ENCODE measurements at places on chromosomes 11 and 22.

GRCh38 chr11:5674391-5674790, 10.5 kb downstream of the TRIM5 start:
- no peak for DNase-seq

DNA sequence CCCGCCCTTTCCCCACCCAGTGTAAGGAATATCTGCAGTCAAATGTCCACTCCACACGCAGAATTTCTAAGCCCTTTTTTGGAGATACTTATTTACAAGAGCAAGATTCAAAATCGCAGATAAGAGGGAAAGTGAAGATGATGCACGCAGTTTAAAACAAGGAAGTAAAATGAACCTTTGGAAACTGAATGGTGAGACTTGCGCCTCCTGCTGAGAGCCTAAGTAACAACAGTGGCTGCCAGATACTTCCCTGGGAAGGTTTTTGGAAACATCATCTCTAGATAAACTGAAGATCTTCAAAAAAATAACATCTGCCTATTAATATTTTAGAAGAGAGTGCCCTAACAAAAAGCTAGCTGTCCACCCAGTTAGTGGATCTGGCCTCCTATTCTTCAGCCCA, 963.1 kb upstream of the FAT3 start:
- no peak for DNase-seq

DNA sequence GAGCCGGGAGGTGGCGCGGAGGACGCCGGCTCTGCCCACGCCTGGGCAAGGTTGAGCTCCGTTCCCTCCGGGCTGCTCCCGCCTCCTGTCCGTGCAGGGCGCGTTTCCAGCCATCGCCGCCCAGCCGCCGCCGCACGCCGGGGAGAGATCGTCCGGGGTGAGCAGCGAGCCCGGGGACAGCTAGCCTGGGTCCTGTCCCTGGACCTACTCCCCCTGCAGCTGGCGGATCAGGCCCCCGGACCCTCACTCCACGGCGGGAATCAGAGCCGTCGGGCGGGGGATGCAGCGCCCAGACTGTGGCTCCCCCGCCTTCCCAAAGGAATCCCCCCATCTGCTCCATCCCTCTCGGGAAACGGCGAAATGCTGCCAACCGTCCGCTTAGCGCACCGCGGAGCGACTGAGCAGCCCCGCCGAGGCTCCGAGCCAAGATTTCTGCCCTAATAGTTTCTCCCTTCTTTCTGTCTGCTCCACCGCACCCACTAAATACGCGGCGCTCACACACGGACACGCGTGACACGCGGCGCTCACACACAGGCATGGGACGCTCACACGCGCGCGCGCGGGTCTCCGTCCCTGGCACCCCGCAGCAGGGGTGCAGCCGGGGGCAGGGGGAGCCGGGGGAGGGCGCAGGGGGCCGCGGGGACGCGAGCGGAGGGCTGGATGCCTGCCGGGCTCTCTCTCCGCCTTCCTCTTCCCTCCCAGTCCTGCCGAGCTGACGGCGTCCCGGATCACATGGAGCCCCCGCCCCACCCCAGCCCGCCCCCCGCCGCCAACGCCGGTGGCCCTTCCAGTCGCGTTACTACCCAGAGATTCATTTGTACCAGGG, at the start of gene KCNJ5:
Gene KCNJ5 (plus strand): TSS at position 814 of the 826 bp plus-strand sequence. CDS start 19,918 bp downstream, outside the sequence.
- no peak for DNase-seq

GRCh38 chr11:69240332-69241074, 53.5 kb upstream of the MYEOV start:
- DNase-seq, result no peak

- no peak for DNase-seq
These were observed 75.4 kb downstream of the SWAP70 start for GRCh38 chr11:9739123-9739900.

- DNase-seq, result no peak
These were observed 81.7 kb downstream of the SWAP70 start for GRCh38 chr11:9745411-9746211.

- DNase-seq, result no peak
These were observed 22.9 kb upstream of the MUC5B start for GRCh38 chr11:1199751-1200610.

DNA sequence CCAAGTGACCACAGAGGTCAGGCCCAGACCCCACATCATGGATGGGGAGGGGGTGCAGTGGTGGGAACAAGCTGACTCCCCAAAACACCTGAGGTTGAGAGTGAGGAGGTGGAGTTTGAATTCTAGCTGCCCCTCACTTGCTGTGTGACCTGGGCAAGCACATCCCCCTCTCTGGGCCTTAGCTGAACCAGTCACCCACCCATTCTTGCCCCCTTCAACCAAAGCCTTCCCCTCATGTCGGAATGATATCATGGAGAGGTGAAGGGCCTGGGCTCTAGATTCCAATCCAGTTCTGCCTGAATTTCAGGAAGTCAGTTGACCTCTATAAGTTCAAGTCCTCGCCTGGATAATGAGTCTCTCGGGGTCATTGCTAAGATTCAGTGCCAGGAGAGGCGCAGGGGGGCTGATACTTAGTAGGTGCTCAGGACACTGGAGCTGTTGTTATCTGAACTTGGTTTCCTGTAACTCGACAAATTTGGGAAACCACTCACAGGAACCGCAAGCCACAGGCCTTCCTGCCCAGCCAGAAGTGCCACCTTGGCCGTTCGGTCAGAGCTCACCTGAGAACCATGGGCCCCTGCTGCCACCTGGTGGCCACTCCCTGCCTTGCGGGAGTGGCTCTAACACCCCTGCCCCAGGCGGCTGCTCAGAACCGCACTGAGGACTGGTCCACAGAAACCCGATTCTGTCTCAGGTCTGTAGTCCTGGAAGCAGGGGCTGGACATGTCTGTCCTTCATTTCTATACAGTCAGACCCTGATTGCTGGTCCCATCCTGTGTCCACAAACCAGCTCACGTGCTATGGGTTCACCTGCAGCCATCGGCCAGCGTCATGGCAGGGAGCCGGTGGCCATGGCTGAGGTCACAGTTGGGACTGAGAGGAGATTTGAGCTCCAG, 6.9 kb downstream of the CDC42EP1 start:
- DNase-seq, result peak; percentile 83

DNA sequence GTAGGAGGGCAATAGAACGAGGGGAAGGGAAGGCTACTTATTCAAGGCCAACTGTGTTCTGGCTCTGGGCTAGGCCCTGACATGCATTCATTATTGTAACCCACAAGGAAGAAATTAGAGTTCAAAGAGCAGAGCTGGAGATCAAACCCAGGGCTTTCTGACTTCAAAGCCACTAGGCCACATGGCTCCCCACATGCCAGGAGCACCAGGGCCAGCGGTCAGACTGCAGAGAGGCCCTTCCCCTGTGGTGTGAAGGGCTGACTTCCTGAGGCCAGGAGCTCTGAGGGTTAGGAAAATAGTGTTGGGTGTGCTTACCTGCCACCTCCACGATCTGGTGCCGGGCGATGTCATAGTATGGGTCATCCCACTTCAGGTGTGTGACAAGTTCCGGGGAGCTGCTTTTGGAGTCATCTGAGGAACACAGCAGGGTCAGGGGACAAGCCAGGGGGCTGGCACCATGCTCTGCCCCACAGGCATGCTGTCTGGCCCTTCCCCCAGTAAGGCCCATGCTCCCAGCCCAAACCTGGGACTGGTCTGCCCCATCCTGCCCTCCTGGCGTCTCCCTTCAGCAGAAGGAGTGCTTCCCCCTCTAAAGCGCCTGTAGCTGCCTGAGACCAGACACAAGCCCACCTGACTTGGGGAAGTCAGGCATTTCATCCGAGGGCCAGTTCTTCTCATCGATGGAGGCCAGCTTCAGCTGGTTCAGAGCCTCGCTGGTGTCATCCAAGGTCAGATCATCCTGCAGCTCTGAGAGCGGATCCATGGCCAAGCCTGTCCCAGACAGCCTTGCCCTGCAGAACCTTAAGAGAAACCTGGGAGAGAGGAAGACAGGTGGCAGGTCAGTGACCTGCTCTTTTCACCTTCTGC, 4.8 kb downstream of the ARHGAP1 start:
- DNase-seq, result no peak

DNA sequence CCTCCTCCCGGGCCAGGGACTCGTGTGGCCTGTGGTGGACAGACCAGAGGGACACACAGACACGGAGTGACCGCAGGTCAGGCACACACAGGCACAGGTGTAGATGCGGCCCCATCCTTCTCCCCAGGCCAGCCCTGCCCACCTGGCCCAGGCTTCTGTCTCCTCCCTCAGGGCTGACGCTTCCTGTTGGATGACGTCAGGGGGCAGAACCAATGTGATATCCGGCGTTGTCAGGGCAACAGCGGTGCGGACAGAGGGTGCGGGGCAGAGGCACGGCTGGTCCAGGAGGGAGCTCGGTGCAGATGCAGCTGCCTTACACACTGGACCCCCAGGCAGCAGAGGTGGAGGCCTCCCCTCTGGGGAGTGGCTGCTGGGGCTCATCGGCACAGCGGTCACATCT, 2.9 kb upstream of the TUBGCP6 start:
- peak; percentile 49 for DNase-seq

DNA sequence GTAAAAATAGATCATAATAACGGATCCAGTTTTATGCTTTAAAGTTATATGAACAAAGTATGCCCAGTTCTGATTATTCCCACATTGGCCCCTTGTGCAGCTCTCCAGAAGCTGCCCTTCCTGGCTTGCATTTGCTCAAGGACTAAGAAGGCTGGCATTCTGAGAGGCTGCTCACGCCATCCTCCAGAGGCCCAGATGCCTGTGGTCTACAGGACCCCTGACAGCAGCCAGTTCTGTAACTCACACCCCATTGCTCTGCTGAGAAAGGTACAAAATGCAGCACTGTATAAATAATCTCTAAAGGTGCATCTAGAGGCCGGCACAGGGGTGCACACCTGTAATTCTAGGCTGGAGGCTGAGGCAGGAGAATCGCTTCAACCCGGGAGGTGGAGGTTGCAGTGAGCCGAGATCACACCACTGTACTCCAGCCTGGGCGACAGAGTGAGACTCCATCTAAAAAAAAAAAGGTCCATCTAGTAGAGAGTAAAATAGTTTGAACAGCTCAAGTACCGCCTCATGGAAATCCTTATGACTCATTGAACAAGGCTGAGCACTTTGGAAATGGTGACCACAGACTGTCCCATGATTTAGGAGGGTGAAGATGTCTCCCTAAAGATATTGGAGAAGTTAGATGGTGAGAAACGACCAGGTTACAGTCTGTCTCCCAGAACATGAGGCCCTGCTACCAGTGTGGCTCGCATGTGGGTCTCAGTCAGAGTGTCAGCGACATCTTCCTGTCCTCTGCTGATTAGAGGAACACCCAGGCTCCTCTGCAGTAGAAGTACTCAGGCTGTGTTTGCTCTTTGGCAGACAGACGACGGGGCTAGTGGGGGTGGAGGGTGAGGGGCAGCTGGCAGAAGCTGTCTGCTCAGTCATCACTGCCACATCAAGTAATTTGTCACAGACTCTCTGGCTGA, 56.3 kb downstream of the KREMEN1 start:
- no peak for DNase-seq

DNA sequence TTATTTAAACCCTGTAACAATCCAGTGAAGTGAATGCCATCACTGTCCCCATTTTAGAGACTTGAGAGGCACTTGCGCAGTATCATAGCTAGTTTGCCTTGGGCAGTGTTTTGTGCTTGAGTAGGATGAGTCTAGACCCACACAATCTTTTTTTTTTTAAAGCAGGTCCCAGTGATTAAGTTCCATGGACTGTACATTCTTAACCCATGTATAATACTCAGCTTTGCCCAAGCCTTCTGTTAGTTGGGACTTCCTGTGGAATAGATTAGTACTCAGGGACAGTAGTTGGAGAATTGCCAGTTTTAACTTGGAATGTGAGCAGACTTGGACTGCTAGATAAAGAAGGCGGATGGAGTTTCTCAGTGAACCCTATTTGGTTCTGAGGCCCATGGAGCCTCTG, 108.6 kb upstream of the RASSF10 start:
- DNase-seq, result no peak

DNA sequence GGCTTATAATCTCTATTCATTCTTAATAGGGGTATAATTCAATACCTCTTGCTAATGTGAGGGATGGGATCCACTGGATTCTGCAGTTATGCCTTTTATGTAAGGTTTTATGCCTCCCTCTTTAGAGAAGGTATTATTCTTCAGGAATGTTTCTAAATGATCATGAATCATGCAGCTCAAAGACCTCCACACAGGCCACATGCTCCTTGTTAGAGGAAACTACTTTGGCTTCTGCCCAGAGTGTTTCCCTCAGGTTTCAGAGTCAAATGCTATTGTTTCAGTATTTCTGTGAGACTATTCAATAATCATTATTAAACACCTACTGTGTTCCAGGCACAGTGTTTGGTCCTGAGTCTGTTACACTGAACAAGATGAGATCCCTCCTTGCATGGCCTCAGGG, 115.9 kb downstream of the RAB38 start:
- no peak for DNase-seq

DNA sequence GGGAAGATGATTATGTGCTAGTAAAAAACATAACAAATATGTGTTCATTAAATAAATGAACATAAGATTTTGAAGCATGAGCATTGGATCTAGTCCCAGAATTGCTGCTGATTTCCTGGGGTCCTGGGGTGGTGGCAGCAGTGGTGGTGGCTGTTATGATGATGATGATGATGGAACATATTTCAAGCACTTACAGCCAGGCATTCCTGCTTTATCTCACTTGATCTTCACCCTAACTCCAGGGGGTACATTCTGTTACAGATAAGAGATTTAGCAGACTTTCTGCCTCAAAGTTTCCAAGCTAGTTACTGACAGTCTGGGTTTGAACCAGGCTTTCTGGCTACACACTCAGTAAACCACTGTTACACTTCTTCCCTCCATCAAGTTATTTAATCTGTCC, 5.2 kb downstream of the TRAPPC4 start:
- no peak for DNase-seq

- no peak for DNase-seq
These were observed 43.2 kb downstream of the NEU3 start for GRCh38 chr11:75031771-75032549.

GRCh38 chr11:102926517-102926916, 29.0 kb downstream of the MMP13 start:
- DNase-seq, result no peak

DNA sequence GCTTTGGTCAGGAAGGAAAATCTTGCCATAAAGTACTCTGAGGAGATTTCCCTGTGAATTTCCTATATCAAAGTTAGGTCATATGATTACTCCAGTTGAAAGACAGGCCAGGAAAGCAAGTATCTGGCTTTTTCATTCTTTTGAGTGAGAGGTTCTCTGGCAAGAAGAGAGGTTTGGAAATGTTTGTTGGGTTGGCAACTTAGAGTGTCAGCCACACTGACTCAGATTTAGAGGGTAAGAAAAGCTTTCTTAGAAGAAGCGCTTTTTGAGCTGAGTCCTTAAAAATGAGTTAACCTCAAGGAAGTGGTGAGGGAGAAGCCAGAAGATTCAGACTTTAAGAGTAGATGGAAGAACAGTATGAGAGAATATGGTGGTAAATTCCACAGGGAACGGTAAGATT, 86.1 kb upstream of the BDNF start:
- DNase-seq, result no peak

DNA sequence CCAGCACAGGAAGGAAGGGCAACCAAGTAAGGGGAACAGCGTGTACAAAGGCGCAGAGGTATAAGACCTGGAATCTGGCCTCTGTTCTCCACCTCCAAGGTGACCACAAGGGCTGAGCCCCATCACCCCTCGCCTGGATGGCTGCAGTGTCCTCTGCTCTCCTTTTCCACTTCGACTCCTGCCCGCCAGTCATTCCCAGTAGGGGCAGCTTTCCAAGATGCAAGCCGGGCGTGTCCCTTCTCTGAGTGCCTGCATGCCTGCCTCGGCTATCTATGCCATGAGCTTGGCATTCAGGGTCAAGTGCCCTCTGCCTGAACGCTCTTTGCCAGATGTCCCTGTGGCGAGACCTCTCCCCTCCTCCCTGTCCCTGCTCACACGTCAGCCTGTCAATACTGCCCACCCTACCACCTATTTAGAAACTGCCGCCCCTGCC, 17.0 kb downstream of the FADS3 start:
- DNase-seq, result no peak

GRCh38 chr11:117195761-117196160, 3.4 kb upstream of the TAGLN start:
- DNase-seq, result no peak
